ENCODE measurements at places on chromosomes 6 and 20. TPM values are rescaled to one million over a fixed set of nuclear protein-coding genes. Genes with fewer than 3 reads are reported as not detected.

Gene MOXD1
- 23.9 TPM for total RNA-seq

Gene APOM
- total RNA-seq: 9.2 TPM

Gene ANKRD66
- total RNA-seq: not detected

Gene LY6G6D
- not detected for total RNA-seq

Gene FRK
- total RNA-seq: 5.1 TPM

Gene CENPB
- 105 TPM for total RNA-seq

Gene TPD52L1
- 328 TPM for total RNA-seq

Gene SLC22A2
- total RNA-seq: not detected

Gene ME1
- total RNA-seq: 15.0 TPM

Gene ZNF311
- total RNA-seq: 5.9 TPM

Gene GJA10
- total RNA-seq: not detected

- no peak for DNase-seq
Measured at GRCh38 chr6:70289299-70289698, 13.6 kb downstream of the COL9A1 start.

DNA sequence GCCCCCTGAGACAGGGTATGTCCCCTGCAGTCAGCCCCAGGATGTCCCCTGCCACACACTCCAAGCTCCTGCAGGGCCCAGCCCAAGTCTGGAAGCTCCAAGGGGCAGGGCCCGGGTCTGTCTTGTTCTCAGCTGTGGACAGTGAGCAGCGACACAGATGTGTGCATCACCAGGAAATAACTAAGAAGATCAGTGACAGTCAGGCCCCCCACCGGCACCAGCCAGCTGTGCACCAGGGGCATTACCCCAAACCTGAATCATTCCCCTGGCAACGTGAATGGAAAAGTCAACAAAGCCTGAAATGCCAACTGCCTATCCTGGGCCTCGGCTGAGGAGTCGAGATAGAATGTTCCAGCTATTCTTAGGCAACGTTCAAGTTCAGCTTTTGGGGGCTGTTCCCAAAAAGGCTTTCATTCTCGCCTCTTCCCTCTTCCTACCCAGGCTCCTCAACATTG, 105.0 kb downstream of the PREX1 start:
- DNase-seq: peak; percentile 50

- DNase-seq: no peak
Measured at GRCh38 chr6:108497883-108498282, 62.8 kb upstream of the FOXO3 start.

DNA sequence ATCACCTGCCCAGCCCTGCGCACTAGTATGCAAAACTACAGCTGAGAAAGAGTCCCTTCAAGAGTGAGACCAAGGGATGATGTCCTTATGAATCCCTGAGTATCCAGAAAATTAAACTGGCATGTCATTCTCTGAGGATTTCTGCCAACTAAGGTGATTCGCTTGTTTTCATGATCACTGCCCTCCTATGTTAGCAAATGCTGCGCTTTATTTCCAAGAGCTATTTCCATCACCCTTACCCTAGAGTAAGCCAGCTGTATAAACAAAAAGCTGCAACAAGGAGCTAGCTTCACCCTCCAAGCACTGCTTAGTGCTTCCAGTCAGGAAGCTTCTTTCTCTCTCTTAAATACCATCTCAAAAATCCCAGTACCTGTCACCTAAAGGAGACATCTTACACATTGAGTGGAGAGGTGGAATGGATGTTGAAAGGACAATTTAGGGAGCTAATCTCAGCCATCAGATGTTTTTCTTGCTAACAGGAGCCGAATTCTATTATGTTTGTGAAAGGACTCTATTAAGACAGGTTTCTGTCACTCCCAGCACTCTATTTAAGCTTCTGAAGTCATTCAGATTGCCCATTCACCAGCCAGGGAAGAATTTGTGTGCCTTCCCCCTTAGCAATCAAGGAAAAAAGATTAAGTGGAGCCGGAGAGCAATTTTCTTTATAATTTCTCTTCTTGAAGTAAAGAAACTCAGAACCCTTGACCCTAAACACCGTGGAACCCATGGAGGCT, 322.2 kb downstream of the NRN1 start:
- peak; percentile 70 for DNase-seq

- DNase-seq: no peak
Measured at GRCh38 chr20:50048420-50049166, 64.4 kb downstream of the UBE2V1 start.

DNA sequence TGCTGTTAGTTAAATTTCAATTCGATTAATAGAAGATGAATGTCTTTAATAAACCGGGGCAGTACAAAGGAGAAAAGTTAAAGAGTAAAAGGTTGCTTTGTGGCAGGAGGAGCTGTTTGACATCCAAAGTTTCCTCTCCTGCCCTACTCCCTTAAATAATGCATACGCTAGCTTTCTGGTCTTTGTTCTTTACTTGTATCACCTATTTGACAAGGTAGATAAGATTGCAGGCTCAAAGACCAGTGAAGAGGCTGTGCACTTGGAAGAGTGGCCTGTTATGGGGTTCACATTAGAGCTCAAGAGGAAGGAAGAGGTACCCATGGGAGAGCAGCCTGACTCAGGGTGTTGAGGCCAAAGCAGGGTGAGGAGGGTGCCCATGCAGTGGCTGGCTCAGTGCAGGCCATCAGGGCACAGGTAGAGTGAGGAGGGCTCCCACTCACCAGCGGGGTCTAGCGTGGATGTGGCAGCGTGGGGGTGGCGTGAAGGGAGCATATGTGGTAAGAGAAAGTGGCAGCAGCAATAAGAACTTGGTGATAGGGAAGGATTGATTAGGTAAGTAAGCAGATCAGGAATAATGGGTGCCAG, 29.3 kb upstream of the KLHL31 start:
- DNase-seq: no peak

DNA sequence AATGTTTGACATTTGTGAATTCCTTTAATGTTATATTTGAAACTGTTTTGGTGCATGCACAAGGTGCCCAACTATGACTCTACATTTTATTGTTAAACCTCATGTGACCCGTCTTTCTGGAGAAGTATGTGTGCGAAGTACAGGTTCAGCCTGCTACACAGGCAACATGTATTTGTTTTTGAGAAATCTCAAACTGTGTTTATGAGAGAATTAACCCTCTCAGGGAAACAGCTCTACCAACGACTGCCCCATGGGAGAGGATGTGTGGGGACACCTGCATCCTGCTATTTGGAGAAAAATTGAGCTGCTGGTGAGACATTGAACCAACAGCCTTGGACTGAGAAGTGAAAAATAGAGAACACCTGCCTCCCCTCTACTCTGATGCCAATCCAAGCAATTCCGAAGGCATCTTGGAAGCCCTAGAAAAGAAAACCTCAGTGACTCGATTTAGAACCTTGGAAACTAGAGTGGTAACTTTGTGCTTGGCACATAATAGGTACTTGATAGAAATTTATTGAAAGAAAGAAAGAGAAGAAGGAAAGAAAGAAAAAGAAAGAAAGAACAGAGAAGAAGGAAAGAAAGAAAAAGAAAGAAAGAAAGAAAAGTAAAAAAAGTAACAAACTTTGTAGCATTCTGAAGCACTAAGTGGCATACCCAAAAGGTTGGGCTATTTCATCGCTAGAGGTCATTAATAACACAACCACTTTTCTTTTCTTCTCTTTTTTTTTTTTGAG, 2.9 kb upstream of the AKAP12 start:
- DNase-seq: no peak

GRCh38 chr20:52841003-52841402, 131.2 kb upstream of the TSHZ2 start:
- no peak for DNase-seq

GRCh38 chr6:26180346-26180745, 93.1 kb downstream of the HFE start:
- no peak for DNase-seq

DNA sequence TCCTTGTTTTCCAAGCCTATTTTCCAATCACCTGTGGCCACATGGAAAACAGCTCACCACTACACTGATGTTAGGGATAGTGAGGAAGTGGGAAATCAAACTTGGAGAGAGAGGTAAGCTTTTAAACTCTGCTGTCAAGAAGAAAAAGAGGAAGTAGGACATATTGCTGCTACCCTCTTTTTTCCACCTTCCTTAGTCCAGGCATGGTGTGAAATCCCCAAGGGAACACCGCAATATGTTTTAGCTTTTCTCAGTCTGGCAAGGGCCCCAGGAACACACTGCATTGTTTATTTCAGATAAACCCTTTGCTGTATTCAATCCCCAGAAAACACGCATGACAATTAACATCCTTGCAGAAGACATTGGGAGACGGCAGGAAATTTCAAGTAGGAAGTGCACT, 61.3 kb downstream of the HS3ST5 start:
- DNase-seq: no peak

DNA sequence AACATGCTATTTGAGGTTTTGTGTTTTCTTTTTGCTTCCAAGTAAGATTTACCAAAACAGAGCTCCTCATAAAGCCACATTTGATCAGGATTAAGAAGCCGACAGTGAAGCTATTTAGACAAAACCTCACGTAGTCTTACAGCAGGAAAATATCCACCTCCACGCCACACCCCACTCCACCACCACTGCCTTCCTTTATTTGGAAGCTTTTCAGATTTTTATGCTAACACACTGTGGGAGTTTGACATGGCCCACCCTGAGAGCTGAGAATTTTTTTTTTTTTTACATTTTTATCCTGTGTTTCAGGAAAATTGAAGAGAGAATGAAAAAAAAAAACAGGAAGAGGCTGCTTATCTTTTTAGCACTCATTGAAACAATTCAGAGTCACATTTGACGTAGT, 104.8 kb upstream of the MC3R start:
- no peak for DNase-seq

- no peak for DNase-seq
Measured at GRCh38 chr6:170271771-170272314, 19.0 kb downstream of the DLL1 start.

GRCh38 chr6:17237246-17237645, 43.9 kb upstream of the RBM24 start:
- no peak for DNase-seq

GRCh38 chr6:25962149-25963127, at the start of gene TRIM38:
Gene TRIM38 (plus strand): TSS chr6:25962802. CDS start chr6:25966523, 3,721 bp downstream.
- DNase-seq: peak; percentile 87

- no peak for DNase-seq
Measured at GRCh38 chr6:5697508-5697907, 309.2 kb downstream of the NRN1 start.

- no peak for DNase-seq
Measured at GRCh38 chr6:168218785-168219566, 100.6 kb downstream of the DACT2 start.

DNA sequence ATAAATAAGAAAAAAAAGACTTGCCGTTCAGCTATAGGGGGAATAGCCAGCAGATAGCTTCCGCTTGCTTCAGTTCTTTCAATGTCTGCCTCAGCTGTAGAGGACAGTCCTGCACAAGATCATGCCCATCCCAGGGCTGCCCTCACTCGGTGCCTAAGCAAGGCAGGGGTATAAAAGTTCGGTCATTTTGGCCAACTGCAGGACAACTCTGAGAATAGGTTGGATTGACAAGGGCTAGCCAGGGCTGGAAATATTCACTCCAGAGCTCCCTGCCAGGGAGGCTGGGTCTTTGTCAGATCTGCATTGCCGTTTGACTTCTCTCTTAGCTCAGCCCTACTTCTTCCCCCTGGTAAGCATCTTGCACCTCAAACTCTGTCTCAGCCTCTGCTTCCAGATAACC, 8.4 kb downstream of the PROCR start:
- no peak for DNase-seq

DNA sequence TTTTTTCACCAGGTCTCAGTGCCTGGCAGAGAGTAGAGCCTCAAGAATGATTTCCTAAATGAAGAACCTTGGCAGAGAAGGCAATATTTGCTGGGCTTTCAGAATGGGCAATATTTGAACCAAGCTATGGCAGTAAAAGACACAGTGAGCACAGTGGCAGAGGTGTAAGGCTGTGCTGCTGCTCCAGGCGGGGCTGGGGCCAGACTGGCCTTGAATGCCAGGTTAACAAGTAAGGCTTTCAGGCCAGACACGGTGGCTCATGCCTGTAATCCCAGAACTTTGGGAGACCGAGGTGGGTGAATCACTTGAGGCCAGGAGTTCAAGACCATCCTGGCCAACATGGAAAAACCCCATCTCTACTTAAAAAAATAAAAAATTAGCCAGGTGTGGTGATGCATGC, 8.5 kb upstream of the MYL9 start:
- no peak for DNase-seq

GRCh38 chr6:36336779-36337241, at the start of gene BNIP5:
Gene BNIP5 (minus strand): TSS chr6:36336888. CDS start chr6:36330690, 6,198 bp downstream.
- DNase-seq: no peak

GRCh38 chr20:49584418-49585382, 16.8 kb upstream of the PTGIS start:
- DNase-seq: no peak

DNA sequence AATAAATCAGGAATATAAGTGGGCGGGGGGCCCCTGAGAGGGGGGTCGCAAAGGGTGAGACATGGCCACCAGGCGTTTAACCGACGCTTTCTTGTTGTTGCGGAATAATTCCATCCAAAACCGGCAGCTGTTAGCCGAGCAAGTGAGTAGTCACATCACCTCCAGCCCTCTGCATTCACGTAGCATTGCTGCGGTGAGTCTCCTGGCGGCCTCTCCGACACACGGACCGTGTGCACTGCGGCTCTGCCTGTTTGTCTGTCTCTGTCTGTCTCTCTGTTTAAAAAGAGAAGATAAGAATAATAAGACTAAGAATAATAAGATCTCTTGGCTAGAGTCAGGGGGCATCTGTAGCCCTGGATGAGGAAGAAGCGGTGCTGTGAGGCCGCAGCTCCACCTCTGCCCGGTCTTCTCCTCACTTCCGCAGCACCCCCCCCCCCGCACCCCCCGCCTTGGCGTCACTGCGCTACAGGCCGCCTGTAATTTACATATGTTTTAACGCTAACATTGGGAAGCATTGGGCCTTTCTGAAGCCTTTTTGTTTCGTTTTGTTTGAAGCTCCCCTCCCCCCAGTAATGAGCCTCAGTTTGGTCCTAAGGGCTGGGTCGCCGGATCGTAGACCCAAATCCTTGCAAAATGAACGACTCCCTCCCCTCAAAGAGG, 993 bp downstream of the STX16 start:
- DNase-seq: peak; percentile 86

Data from Caki2 (cell line).